HT1080 (cell line): ENCODE measurements at places on chromosomes 6 and 20. TPM values are rescaled to one million over a fixed set of nuclear protein-coding genes. Genes with fewer than 3 reads are reported as not detected.
A peak's percentile ranks its signal among the peaks of the same experiment; 100 is the strongest.

GRCh38 chr6:52540286-52540902 lies 36.5 kb downstream of the TRAM2 start:
- DNase-seq = peak; percentile 46

DNA sequence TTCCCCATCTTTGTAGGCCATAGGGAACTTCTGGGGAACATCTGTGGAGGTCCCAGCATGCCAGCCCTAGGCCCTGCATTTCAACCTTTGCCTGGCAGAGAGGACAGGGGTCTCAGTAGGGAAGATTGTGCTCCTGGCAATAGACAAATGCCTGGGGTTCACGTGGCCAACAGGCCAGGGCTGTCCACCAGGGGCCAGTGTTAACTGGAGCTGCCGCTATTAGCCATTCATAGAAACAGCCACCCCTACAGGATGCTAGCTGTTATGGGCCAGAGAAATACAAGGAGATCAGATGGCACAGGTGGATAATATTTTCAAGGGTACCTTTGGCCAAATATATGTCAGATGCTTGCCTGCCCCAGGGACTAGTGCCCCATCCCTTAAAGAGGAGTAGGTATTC lies 932.9 kb downstream of the QKI start:
- no peak for DNase-seq

Gene LSM2
- 104 and 115 TPM in 2 replicates for total RNA-seq

DNA sequence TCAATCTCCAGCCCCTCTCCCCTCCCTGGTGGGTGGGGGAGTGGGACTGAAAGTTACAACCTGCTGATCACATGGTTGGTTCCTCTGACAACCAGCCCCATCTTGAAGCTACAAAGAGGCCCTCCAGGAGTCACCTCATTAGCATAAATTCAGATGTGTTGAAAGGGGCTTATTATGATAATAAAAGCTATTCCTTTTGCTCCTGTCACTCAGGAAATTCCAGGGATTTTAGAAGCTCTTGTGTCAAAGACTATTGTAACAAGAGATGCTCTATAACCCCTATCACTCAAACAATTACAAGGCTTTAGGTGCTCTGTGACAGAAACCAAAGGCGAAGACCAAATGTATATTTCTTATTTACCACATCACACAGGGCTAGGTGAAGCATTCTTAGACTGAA lies 30.1 kb upstream of the MBOAT1 start:
- no peak for DNase-seq

DNA sequence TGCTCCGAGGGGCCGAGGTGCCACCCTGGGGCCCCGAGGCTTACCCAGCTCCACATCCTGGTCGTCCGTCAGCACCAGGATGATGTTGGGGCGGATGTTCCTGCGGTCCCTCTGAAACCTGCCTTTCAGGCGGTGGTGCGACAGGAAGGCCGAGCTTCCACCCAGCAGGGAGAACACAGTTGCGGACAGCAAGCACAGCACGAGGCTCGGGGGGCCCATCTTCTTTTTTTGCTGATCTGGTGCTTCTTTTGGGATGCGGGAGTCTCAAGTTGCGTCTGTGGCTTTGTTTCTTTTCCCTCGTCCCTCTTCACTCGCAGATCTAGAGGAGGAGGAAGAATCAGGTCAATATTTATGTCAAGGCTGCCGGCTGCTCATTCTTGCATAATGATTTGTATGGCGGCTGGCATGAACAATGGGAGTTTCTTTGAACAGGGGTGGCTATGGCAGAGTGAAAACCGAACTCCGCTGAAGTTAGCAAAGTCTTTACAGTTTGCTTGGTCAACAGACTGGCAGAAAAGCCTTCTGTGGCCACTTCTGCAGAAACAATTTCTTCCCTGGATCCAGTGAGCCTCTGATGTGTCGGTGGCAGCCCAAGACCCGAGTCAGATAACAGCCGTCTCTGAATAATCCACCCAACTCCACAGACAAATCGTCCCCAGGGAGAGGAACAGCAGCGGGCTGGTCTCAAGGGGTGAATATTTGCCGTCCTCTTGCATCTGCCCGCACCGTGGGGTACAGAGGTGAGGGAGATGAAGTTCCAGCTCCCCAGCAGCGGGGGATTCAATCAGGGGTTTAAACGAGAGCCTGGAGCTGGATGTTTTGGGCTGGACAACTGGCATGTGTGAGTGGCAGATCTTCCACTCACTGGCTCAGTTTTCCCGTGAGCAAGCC lies 27.9 kb downstream of the SULF2 start:
- DNase-seq = no peak

DNA sequence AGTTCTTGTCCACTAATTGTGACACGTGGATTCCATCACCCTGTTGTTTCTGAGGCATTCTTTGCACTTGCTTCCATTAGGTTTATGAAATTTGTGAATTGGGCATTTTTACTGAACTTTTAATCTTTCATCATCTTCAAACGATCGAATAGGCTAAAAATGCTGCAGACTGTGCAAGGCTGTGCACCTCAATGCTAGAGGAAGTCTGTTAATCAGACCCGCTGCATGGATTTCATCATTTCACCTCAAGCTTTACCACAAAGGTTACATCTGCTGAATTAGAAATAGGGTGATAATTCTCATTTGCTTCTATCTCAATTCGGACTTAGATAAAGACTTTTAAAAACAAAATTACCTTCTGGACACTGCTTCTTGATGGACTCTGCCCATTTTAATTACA lies 27.8 kb upstream of the F13A1 start:
- no peak for DNase-seq

GRCh38 chr20:32920530-32921298 lies 62.0 kb downstream of the EFCAB8 start:
- DNase-seq = no peak

DNA sequence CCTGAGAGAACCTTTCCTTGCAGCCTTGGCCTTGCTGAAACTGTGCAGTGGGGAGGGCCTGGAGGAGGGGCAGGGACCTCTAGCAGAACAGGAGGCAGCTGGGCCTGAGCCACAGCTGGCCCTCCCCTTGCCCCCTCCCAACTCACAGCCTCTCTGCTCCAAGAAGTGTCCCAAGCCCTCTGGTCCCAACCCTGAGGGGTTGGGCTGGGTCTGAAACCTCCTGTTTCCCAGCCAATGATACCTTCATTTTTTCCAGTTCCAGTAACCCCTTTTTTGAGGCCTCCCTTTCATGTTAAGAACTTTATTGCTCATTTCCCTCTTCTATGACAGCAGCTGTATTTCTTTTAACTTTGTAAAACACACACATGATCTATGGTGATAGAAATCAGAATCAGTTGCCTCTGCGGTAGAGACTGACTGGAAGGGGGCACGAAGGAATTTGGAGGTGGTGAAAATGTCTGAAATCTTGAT lies 17.9 kb upstream of the ARMC12 start:
- DNase-seq = no peak

Gene PLA2G7
- total RNA-seq = not detected in 2 replicates

Gene SIM1
- not detected in 2 replicates for total RNA-seq

DNA sequence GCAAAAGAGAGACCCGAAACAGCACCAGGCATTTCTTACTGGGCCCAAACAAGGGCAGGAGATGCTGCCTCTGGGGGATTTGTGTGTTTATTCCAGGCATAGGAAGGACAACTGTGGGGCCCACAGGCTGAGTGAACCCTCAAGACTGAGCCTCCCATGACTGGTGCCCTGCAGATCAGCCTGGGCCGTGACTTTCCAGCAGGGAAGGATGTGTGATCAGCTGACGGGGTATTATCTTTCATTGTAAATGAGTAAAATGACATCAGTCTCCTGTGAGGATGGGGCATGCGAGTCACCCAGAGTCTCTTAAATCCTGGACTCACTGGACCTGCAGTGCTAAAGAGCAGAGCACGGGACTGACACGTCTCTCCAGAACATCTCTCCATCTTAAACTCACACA lies 3.9 kb upstream of the TEAD3 start:
- peak; percentile 70 for DNase-seq

Gene CLVS2
- total RNA-seq = not detected in 2 replicates

DNA sequence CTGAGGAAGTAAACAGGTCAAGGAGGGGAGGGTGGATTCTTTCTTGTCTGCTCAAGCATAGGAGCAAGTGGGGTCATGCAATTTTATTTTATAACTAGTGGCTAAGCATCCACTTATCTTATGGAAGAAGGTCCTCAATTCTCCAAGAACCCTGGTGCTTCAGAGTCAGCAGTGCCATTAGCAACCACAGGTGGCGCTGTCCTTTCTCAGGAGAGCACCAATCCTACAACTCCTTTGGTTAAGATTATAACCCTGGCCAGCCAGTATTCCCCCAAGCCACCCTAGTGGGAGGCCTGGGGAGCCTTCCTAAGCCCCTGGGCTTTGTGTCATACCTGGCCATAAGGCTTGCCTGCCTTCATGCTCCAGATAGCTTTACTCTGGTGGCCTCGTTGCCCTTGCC lies 60.7 kb downstream of the PCSK2 start:
- no peak for DNase-seq

DNA sequence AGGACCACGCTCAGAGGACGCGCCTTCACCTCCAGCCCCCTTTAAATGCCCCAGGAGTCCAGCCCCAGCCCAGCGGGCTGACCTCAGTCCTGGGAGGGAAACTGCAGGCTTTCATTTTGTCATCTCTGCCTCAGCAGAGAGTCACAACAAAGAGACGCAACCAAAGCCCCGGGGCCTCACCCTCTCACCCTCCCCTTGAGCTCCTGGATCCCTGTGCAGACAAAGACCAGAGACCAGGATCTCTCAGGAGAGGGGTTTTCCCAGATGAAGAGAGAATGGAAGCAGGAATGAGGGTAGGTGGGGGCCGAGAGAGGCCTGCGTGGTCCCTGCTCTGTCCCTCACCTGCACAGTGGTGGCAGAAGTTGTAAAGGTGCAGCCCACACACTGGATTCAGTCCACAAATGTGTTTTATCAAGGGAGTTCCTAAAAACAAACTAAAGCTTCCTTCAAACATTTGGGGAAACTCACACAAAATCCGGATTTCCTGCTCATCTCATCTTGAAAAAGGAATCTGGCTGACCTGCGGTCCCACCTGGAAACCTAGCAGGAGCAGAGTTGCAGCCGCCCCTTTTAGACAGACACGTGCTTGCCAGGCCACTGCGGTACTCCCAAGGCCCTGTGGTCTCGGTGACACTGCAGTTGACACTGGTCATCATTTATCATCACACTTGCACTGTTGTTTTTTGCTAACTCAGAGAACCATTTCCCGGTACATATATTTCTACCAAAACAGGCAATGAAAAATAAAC lies 27.1 kb downstream of the PTGIS start:
- no peak for DNase-seq

- DNase-seq = no peak
These were observed 393.3 kb downstream of the KIF16B start for GRCh38 chr20:16179919-16180318.

Gene PKHD1
- total RNA-seq = not detected in 2 replicates

GRCh38 chr6:154448448-154449096 lies 61.9 kb downstream of the CNKSR3 start:
- no peak for DNase-seq

GRCh38 chr6:156852858-156853216 lies 75.7 kb downstream of the ARID1B start:
- no peak for DNase-seq

DNA sequence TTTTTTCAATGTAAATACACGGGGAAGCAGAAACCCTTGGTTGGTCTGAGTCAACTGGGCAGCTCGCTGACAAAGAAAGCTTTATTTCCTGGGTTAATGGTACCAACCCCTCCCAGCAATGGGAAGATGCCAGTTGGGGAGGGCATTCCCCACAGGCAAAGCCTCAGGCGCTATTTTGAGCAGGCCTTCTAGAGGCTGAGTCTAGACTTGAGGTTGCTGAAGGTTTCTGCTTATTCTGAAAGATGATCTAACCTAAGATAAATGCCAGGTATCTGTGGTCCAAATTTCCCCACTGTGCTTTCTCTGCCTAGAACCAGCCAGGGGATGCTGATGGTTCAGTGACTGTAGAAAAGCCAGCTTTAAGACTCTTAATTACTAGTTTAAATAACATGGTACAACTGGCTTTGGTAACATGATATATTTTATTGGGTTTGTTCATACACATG lies 172.5 kb upstream of the JARID2 start:
- peak; percentile 89 for DNase-seq

DNA sequence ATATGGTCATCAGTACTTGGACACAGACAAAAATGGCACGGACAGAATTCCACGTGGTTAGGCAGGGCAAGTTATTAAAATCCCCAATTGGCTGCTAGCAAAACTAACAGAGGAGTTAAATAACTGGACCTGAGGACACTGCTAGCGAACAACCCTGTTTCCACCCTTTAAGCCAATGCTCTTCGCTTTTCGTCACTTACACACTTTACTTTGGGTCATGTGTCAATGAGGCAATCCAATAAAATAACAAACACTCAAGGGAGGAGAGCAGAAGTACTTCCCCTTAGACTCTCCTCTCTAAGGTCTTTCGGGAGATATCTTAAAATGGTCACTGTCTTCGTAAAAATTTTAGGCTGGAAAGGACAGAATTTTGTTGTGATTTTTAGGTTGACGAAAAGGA lies 68.6 kb downstream of the LCA5 start:
- no peak for DNase-seq

- DNase-seq = no peak
These were observed 95.9 kb upstream of the EMILIN3 start for GRCh38 chr20:41462372-41463161.

Gene PTK6
- total RNA-seq = not detected in 2 replicates

GRCh38 chr6:25359191-25359861 lies 80.2 kb downstream of the CARMIL1 start:
- DNase-seq = peak; percentile 79

DNA sequence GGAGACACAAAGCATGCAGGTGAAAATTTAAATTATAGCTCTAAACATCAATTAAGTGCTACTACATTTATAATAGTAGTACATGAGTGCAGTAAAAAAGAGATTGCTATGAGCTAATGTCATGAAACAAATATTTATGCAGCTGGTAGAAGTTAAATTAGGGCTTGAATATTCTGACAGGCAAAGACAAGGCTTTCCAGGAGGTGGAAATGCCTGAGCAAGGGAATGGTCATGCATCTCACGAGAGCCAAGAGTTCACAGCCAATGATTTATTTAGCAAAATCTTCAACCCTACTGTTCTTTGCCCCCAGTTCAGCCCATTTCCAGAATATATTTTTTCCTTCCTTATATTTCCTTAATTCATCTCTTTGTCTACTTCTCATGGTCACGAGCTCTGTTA lies 128.9 kb downstream of the HIVEP2 start:
- DNase-seq = no peak

Gene SNAP25
- 2.1 and 2.9 TPM in 2 replicates for total RNA-seq

DNA sequence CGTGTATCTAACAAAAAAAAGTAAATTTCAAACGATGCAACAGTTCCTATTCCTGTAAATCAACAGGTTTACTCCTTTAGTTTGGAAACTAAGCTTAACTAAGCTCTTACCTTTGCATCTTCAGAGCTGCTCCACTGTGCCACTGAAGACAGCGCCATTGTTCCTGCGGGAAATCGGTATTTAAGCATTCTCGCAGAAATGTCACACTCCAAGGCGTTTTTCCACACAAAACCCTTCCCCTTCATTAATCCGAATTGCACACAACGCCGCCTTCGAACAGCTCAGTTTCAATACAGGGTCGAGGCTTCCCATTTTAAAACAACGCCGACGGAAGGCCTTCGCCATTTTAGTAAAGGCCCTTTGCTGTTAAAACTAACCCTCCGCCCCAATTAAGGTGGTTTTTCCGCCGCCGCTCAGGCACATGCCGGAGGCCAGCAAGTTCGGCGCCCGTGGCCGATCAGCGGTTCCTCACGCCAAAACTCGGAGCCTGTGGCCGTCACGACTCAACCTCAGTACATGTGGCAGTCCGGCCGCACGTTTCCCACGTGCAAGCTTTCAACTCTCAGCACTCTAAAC lies 35.4 kb upstream of the SYNCRIP start:
- DNase-seq = no peak

Gene FAM217A
- not detected in 2 replicates for total RNA-seq

- no peak for DNase-seq
These were observed 53.7 kb downstream of the WDR27 start for GRCh38 chr6:169648092-169648491.
